Stimulated activated CD4-positive, alpha-beta T cell treated with anti-CD3 and anti-CD28 coated beads, Interleukin-1b, Interleukin-23, amount 100 ng/mL, for 1 hour (primary cell): ENCODE measurements at places on chromosomes 3 and 15.

DNA sequence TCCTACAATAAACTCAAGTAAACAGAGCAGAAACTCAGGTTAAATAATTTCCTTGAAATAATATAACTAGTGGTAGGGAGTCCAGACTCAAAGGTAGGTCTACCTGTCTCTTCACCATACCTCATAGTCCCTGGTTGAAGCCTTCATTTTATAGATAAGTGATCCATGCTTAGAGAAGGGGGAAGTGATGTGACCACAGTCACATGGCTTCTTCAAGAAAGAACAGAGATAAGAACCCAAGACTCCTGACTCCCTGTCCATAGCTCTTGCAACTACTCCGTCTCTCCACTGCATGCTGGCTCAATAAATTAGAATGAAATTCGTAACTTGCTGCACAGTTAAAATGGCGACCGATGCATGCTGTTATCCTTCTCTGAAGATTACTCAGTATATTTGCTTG lies 11.0 kb upstream of the C15orf61 start:
- DNase-seq = no peak

- DNase-seq = no peak
These were observed 615.6 kb upstream of the DPPA4 start for GRCh38 chr3:109952924-109953323.

DNA sequence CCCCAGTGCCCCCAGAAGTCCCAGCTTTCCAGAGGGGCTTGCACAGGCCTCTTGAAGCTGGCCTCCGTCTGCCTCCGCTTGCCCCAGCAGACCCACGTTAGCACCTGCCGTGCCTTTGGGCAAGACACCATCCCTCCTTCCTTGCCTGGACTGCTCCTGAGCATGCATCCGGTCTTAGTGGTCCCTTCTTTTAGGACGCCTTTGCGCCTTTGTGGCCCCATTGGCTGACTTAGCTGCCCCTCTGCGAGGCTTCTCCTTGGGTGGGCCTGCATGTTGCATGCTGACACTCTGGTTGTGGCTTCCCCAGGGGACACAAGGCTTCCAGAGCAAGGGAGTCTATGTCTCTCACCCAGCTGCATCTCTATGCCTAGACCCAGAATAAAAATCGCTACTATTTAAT lies 56.6 kb downstream of the RHCG start:
- DNase-seq = no peak

- no peak for DNase-seq
These were observed 52.4 kb upstream of the GOLGA8J start for GRCh38 chr15:30030345-30030744.

GRCh38 chr15:61750271-61751084 lies 309.8 kb downstream of the VPS13C start:
- no peak for DNase-seq

DNA sequence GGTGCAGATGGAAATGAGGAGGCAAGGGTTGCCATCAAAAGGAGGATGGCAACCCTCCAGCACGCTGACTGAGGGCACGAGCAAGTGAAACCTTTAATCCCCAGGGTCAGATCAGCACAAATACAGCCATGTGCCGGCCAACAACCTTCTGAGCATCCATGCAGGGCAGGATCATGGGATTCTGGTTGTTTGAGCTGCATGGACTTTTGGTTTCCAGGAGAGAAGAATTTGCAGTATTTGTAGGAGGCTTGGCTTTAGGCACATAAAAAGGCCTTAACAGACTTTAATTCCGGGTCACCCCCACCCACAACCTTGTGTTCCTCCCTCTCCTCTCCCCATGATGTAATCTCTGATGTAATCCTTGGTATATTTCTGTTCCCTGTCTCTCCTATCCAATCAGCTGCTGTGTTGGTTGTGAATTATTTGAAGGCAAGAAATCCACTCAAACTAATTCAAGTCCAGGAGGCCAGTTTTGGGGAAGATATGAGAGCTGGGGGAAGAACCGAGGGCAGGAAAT lies 254.3 kb downstream of the SHQ1 start:
- DNase-seq = no peak

DNA sequence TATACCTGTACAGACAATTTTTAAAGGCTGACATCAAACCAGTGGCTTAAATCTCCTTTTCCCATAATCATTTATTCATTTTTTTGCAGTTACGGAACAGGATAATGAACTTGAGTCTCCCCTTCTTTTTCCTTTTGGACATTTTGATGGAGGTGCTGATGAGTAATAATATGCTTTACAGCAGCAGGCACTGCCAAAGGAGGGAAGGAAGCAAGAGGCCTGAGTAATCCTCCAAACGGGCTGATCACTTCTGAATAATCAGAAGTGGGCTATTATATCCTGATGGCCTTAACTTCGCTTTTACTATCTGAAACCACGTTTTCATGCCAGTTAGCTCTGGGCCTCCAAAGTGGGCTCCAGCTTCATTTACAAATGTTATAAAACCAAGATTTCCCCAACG lies 527.2 kb downstream of the FOXP1 start:
- DNase-seq = no peak

DNA sequence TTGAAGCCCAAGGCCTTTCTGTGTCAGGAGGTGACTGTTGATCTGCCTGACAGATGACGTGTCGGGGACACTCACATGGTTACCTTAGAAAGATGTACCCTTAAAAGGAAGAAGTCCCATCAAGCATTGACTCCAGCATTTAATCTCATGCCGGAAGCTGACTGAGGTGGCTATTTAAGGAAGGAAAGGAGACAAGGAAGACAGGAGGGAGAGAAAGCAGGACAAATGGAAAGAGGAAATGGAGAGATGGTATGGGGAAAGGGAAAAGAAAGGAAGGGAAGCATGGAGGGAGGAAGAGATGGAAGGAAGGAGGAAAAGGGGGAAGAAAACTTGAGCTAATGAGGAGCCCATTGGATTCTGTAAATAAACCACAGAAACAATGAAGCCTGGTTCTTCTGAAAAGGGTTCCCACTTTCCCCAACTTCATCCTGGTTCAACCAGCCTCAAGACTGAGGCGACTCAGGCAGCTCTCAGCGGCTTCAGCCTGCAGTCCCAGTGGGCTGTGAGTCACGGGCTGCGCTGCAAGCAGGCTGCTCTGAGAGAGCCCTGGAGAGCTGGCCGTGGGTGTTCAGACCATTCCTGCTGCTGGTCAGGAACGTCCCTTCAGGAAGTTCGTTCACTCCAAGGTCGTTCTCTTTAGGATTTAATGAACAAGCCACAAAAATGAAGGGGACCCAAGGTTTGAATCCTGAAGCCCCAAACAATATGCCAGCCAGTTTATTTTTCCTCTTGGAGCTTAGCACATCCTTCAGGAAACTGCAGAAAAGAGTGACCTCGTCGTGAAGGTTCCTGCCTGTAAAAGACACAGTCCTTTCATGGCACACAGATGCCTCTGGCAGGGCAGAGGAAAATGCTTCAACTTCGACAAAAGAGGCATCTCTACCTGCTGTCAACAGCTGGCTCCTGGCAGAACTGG lies 69.6 kb upstream of the THBS1 start:
- no peak for DNase-seq
